Right cardiac atrium (tissue), 5 donors: ENCODE measurements at places on chromosomes 12 and 14.

GRCh38 chr14:98103705-98104104 lies 1168.3 kb downstream of the BCL11B start:
- DNase-seq, result no peak

DNA sequence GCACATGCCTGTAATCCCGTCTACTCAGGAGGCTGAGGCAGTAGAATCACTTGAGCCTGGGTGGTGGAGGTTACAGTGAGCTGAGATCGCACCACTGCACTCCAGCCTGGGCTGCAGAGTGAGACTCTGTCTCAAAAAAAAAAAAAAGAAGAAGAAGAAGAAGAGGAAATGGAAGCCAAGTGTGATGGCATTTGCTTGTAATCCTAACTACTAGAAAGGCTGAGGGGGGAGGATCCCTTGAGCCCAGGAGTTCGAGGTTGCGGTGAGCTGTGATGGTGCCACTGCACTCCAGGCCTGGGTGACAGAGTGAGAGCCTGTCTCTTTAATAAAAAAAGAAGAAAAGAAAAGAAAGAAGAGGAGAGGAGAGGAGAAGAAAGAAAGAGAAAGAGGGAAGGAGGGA lies 52.1 kb downstream of the LGMN start:
- no peak for DNase-seq

GRCh38 chr12:93982771-93983315 lies 165.5 kb upstream of the PLXNC1 start:
- DNase-seq, result no peak

GRCh38 chr12:19440916-19441315 lies 1.6 kb downstream of the AEBP2 start:
- no peak for DNase-seq

- no peak for DNase-seq
Measured at GRCh38 chr12:4796694-4797482, 76.7 kb downstream of the GALNT8 start.
